ENCODE measurements at places on chromosomes 2 and 18.

DNA sequence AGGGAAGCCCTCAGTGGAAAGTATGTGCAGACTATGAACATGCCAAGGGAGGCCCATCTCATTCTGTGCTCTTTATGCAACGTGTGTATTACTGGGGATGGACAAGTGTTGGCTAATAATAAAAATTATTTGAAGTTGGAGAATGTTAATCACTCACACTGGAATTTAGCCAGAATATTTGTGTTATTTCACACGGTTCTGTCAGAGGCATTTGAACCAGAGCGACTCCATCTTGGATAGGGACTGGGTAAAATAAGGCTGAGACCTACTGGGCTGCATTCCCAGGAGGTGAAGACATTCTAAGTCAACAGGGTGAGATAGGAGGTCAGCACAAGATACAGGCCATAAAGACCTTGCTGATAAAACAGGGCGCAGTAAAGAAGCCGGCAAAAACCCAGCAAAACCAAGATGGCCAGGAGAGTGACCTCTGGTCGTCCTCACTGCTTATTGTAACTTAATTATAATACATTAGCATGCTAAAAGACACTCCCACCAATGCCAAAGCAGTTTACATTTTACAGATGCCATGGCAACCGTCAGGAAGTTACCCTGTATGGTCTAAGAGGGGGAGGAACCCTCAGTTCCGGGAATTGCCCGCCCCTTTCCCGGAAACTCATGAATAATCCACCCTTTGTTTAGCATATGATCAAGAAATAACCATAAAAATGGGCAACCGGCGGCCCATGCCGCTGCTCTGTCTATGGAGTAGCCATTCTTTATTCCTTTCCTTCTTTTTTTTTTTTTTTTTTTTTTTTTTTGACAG, 2.6 kb upstream of the FZD5 start:
- no peak for DNase-seq

GRCh38 chr2:16135196-16135912, 195.0 kb downstream of the MYCN start:
- DNase-seq = no peak

DNA sequence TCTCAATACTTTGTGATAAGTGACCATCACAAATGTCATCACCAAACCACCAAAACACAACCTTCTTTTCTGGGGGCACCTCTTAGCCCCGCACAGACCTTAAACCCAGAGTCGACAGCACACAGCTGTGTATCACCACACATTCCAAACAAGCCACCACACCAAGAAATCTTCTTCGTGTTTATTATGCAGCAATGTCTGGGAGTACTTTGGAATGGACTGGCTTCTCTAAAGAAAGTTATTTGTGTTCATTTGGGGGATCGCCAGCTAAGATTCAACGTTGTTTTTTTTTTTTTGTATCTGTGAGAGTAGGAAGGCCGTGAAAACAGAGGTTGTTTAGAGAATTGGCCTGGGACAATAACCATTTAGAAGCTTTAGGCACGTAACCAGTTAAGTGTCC, 1.1 kb upstream of the MTA3 start:
- no peak for DNase-seq

GRCh38 chr2:158962074-158962473, 6.4 kb upstream of the TANC1 start:
- no peak for DNase-seq

GRCh38 chr18:62659698-62660097, 55.6 kb upstream of the PHLPP1 start:
- no peak for DNase-seq

GRCh38 chr2:17181051-17181752, 337.0 kb downstream of the RAD51AP2 start:
- no peak for DNase-seq

DNA sequence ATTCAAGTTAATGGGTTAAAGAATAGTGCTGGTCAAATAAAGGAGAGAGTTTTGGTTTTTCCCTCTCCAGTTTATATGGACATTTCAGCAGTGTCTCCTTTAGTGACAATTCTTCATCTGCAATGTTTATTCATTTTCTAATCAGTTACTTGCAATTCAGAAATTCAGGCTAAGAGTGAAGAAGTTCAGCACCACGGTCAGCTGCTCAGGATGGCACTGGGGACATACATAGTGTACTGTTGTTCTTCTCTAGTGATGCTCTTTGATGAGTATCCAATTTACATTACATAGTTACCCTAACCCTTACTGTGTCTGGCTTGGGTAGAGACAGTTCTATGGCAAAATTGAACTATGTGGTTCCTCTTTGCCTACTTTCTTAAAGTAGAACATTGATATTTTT, 412.7 kb downstream of the CNTNAP5 start:
- no peak for DNase-seq

GRCh38 chr2:29481313-29481712, 366.1 kb downstream of the CLIP4 start:
- no peak for DNase-seq

DNA sequence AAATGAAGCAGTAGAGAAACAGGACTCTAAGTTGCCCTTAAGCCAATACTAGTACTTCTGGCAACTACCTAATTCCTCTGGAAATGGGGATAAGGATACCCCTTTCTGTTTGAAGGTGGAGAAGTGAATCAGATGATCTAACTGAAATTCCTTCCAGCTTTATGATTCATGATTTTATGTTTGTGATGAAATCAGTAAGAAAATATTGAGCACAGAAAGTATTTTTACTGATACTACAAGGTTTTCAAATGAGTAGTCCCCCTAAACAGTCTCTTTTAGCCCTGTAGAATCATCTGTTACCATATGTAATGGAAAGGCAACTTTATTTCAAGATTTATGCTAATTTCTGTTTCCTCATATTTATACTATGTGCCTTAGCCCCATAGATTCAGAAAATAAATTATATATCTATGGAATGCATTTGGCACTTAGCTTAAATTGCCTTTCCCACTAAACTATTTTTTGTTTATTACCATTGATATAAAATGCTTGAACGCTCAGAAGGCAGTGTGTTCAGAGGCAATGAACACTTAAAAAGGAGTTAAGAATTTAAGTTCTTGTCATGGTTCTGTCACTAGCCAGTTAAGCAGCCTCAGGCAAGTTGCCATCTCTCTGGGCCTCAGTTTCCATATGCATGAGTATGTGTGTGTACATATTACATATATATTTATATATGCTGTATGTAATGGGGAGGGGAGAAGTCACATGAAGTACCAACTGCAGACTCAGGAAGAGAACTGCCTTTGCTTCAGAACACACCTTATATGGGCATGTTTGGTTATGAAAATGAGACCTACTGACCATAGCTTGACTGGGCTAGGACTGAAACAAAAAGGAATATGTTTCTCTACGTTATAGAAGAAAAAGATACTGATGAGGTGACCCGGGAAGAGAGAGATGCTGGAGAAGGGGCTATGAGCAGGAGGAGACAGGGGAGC, 97.7 kb downstream of the CDC42EP3 start:
- no peak for DNase-seq

DNA sequence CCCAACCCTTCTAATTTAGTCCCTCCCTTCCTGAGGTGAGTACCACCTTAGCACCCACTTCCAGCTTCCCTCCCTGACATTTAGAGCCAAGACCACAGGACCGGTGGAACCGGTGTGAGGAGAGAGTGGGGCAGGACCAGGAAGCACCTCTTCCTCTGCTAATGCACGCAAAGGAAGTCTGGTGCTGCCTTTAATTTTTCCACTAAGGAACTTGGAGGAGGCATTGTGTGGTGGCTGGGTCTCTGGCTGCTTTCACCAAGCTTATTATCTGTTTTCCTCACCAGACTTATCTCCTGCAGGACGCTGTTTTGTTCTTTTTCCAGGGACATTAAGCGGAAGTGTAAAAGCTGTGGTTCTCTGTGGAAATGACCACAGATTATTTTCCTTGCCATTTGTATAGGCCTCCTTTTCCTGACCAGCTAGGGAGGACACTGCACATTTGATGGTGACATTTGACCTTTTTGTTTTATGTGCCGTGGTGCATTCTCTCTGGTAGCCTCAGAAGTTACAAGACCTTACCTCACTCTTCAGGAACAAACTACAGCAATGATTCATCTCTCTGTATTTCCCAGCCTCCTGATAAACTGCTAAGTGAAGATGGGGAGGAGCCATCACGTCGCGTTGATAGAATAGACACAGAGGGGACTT, 39.8 kb upstream of the SPTBN1 start:
- DNase-seq = no peak

GRCh38 chr18:13615432-13615861, 110.9 kb downstream of the FAM210A start:
- no peak for DNase-seq

DNA sequence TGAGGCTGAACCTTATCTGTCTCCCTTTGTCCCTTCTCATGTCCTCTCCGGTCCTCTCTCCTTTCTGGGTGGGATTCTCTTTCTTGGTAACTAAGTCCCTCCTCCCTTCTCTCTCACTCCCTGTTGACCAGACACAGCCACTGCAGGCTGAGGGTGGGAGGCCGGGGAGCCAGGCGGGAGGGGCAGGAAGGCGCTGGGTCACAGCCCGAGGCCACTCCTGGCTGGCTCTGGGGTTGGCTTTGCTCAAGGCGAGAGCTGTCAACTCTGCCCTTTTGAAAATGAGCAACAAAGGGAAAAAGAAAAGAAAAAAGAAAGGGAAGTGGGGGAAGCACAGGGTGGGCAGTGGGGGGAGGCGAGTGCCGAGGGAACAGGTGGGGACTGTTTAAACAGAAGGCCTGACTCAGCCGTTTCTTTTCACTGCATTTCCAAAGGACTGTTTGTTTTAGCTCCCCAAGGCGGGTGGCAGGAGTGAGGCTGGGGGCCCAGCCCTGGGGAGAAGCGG, 70.5 kb upstream of the IGFBP5 start:
- DNase-seq = no peak

DNA sequence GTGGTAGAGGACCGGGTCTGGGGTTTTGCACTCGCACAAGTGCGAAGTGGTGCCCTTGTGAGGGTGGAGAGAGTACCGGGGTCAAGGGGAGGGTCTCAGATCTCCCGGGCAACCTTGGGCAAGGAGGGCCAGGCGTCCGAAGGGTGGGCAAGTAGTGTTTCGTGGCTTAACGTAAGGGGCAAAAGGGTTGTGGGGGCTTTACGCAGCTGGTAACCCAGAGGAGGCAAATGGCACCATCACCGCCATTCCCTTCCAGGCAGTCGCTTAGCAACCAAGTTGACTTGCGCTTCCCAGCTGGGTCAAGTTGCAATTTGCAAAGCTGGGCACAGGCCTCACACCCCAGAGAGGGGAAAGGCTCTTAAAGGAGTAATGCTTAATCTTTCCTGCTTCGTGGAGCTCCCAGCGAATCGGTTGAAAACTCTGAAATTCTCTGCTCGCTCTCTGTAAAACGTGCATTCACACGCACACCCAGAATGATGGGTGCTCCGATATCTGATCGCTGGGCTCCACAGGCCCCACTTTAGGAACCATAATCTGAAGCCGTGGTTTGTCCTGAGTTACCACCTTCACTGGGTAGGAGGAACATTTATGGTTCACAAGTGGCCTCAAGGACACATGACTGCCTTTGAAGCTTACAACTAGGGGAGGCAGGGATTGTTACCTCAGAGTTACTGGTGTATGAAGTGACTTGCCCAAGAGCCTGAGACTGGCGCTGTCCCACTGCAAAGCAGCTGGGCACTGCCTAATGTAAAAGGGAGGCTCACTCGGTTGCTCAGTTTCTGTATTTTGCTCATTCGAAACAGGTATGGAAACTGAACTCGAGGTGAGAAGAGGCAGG, 127.9 kb downstream of the UXS1 start:
- DNase-seq = no peak
